GM13977 (cell line): ENCODE measurements at places on chromosomes 7 and 10.

DNA sequence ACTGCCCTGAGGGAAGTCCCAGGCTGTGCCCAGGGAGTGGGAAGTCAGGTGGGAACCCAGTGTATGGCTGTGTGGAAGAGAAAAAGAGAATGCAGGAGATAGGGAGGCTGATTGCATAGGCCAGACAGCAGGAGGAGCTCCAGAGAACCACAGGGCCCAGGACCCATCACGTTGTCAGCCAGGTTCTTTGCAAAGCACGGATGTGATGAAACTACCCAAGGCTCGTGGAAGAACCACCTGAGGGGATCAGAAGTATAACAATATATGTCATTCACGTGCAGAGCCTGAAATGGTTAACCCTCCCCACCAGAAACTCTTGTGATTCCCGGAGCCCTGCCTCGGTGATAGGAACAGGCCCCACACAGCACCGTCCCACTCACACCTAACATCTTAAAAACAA lies 83.6 kb downstream of the LARP4B start:
- DNase-seq, result no peak

DNA sequence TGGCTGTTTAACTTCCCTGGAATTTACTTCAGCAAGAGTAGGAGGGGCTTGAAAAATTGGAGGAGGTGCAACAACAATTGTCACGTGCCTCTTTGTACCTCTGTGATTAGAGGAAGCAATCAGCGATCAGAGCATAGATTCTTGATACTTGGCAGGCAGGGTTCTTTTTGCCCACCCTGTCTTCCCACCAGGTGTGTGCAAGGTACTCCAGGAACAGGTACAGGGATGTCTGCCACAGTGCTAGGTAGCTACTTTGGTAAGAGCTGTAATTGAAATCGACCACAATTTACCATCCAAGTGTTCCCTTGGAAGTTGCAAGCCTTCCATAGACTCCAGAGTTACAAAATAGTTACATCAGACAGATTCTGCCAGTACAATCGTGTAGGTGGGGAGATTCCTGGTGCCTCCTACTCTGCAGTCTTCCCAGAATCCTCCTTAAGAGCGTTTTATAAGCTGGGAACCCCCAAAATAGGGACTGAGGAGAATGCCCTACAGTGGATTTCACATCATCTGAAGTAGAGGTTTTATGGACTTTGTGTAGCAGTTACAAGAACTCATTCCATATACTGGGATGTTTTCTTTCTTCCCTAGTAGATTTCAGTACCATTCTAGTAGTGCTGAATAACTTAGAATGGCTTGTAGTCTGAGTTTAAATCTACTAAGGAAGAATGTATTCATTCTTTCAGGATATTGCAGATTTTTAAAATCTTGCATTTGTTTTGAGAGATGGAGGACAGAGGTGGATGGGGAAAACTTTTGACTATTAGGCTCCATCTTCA lies 101.9 kb downstream of the EXOC4 start:
- no peak for DNase-seq

DNA sequence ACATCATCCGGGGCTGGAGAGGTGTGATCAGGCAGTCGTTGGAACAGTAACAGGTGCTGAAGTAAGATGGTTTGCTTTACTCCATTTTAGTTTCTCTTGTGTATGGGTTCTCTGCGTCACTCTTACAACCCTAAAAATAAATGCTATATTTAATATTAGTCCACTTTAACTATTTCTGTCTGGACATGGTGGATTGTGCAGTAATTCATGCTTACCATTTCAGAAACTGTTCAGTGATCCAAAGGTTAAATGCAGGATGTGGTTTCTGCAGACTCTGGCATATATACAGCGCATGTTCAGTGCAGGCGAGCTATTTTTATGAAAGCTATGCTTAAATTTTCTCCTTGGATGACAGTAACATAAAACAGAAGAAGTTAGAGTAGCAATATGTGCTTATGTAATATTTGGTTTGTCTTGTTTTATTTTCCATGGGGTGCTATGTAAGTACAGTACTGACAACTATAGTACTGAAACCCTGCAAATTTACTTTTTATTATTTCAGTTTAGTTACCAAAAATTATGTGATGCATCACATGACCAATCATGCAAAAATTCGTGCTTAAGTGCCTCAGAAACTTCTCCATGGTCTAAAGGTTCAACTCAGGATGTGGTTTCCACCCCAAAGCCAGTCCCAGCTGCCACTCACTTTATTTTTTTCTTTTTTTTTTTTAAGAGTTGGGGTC lies 46.6 kb upstream of the GRID1 start:
- peak; percentile 68 for DNase-seq

DNA sequence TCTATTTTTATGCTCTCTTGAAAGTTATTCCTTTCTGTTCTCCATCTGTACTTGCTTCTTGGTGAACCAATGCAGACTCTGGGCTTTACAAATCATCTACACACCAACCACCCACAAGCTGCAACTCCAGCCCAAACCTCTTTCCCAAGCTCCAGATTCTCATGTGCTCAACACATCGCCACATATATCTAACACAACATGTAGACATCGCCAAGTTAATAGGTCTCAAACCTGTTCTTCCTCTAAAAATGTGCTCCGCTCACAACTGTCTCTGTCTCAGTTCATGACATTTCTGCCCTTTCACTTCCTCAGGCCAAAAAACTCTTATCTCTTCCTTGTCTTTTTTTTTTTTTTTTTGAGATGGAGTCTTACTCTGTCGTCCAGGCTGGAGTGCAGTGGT lies 95.7 kb upstream of the EEPD1 start:
- DNase-seq, result no peak

DNA sequence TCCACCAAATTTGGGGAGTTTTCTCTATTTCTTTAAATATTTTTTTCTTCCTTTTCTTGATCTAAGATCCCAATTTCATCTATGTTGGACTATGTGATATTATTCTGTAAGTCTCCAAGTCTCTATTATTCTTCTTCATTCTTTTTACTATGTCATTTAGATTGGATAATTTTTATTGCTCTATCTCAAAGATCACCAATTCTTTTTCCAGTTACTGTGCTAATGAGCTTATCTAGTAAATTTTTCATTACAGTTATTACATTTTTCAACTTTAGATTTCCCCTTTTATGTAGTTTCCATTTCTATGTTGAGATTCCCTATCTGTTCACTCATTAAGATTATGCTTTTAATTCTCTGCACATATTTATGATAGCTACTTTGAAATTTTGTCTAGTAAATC lies 131.6 kb upstream of the NAMPT start:
- no peak for DNase-seq
